ENCODE measurements at places on chromosomes 4 and X. TPM values are rescaled to one million over a fixed set of nuclear protein-coding genes. Genes with fewer than 3 reads are reported as not detected.

RIBC1 gene
- 6.2 TPM for polyA plus RNA-seq

TLR3 gene
- polyA plus RNA-seq: 13.3 TPM

MRPS18C gene
- polyA plus RNA-seq: 55.4 TPM

CACNA1F gene
- polyA plus RNA-seq: 0.52 TPM

BTC gene
- 7.2 TPM for polyA plus RNA-seq

FAM9C gene
- polyA plus RNA-seq: 0.21 TPM

FNIP2 gene
- polyA plus RNA-seq: 23.8 TPM

EREG gene
- polyA plus RNA-seq: 0.11 TPM

TSPAN7 gene
- 54.9 TPM for polyA plus RNA-seq

DOK7 gene
- polyA plus RNA-seq: 2.1 TPM

C1GALT1C1 gene
- polyA plus RNA-seq: 25.7 TPM

STBD1 gene
- polyA plus RNA-seq: 2.8 TPM

GRCh38 chr4:113394730-113395530 is 345.5 kb downstream of the ANK2 start:
- DNase-seq: peak; percentile 85

DNA sequence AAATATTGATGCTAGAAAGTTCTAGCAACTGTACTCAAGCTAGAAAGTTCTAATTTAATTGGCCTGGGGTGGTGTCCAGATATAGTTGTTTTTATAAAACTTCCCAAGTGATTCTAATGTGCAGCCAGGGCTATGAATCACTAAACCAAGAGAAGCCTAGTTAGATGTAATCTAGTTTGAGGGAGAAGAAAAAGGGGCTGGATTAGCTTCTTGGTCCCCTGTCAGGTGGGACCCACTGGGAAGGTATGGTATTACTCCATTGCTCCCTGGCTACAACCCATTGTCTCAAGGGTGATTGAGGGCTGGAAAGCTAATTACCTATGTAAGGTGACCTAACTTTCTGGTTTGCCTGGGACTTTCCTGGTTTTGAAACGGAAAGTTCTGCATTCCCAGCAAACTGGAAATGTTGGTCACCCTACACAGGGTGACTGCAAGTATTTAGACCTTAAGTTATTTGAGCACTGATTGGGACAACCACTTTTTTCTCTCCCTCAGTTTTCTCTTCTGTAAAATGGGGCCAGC is 23.9 kb upstream of the MSN start:
- no peak for DNase-seq

- DNase-seq: no peak
These were observed 44.1 kb upstream of the UPRT start for GRCh38 chrX:75229774-75230173.

- no peak for DNase-seq
These were observed 139.9 kb upstream of the OTUD4 start for GRCh38 chr4:145320294-145320693.

DNA sequence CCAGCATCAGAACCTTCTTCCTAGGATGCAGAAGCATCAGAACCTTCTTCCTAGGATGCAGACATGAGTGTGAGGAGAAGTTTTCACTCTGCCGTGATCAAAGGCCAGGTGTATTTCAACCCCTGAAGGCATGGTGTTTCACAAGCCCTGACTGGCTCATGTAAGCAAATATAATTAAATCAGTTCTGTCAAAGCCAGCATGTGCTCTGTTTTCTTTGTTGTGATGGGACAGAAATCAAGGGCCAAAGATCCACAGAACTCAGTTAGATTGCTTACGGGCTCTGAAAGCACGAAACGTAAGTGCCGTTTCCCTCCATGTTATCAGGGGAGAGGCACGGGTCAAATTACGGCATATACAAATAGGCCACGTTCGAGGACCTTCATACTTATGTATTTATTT is 32.0 kb upstream of the CLDN24 start:
- DNase-seq: no peak

DNA sequence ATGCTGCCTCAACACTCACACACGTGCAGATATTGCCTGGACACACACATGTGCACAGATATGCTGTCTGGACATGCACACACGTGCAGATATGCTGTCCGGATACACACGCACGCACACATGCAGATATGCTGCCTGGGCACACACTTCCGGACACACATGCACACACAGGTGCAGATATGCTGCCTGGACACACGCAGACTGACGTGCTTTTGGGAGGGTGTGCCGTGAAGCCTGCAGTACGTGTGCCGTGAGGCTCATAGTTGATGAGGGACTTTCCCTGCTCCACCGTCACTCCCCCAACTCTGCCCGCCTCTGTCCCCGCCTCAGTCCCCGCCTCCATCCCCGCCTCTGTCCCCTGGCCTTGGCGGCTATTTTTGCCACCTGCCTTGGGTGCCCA is 14.7 kb downstream of the FGFRL1 start:
- DNase-seq: no peak

- peak; percentile 20 for DNase-seq
These were observed 190.4 kb downstream of the UNC5C start for GRCh38 chr4:95358421-95358820.

DNA sequence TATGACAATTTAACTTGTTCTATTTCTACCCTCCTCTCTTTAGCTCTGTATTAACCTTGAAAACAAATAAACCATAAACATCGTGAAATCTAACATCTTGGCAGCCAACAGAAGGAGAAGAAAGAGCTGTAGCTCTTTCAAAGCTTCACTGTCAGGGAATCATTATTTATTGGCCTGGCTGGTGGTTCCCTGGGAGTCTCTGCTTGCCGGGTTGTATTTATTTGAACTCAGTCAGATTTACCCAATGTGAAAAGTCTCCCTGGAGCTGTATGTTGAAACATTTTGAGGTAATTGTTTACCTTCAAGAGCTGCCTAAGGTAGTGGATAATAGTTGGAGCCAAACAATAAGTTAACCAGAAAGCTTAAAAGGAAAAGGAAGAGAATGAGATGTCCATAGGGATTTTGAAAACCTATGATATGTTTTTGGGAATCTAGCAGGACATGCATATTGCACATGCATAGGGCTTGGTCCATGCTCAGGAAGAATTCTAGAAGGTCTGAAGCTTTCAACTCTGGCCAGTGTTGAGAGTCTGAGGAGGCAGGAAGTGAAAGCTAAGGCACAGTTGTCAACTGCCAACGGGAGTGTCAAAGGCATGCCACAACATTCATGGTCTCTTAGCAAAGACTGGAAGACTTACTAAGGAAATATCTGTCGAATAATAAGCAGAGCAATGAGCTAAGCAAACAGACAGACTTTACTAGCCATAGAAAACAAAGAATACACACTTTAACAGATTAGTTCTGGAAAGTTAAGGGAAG is 621.6 kb downstream of the PCDH7 start:
- no peak for DNase-seq

Measured in right lung (tissue), 10 donors.